ENCODE measurements at places on chromosomes 7 and 10.

DNA sequence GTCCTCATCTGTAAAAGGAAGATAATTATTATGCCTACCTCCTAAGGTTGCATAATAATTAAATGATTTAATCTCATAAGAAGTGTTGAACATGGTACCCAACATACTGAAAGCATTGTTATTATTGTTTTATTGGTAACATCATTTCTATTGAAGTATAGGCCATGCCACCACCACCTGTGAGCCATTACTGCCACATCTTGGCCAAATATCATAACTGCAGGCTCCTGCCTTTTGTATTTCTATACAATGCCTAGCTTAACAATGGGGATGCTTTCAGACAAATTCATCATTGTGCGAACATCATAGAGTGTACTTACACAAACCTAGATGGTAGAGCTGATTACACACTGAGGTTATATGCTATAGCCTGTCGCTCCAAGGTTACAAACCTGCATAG, 61.1 kb upstream of the NPSR1 start:
- no peak for DNase-seq

GRCh38 chr10:356452-356851, 221.2 kb downstream of the ZMYND11 start:
- DNase-seq, result no peak

DNA sequence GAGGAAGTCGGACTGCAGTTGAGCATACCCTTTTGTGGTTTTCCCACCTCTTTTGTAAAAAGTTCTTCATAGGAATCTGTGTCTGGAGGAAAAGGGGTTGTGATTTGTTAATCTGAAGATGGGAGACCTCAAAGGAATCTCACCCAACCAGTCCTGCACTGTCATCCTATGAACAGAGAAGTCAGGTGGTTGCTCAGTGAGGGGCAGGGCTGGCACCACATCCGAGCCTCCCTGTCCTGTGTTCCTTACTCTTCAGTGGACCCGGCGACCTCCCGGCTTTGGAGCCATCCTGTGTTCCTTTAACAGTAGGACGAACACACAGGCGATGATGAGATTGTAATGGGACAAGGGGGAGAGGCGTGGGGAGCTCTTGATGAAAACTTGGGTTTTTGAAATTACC, 2.8 kb upstream of the MGMT start:
- no peak for DNase-seq

DNA sequence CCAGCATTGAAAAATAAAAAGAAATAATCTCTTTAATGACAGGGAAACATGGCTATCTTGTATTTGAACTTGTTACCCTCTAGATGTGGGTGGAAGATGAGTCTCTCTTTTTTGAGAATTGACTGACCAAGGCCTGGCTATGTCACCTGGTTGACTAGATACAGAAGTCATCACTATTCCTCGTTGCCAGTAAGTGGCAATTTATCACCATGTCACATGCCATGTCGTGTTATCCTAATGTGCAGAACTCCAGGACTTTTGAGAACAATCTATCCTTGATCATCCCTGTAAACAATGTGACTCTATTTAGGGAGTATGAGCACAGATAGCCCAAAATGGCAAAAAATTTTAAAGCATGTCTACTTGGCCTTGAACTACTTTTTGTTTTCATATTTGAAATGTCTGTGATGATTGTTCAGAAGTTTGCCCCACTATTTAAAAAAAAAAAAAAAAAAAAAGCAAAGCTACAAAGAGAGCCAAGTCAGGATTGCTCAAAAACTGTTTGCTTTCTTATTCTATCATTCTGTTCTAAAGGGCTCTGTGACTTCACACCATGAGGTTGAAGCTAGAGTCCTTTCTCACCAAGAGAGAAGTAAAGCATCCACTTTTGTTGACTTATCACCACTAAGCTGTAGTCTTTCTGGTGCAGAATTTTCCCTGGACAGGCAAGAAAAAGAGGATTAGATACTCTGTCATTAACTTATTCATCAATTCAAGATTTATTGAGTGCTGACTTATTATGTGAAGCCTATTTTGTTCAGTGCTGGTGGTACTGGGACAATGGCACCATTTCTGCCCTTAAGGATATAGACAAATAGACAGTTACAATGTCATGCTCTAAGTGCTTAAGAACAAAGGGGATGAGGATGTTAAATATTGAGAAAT, 10.4 kb upstream of the WIPF3 start:
- no peak for DNase-seq

- DNase-seq, result peak; percentile 13
These were observed 42.5 kb upstream of the LRGUK start for GRCh38 chr7:134084488-134085144.

DNA sequence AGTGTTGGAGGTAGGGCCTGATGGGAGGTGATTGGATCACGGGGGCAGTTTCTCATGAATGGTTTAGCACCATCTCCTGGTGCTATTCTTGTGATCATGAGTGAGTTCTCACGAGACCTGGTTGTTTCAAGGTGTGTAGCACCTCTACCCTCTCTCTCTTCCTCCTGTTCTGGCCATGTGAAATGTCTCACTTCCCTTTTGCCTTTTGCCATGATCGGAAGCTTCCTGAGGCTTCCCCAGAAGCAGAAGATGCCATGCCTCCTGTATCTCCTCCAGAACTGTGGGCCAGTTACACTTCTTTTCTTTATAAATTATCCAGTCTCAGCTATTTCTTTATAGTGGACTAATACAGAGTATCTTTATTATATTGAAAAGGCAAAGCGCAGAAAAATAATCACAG, 90.1 kb downstream of the FAM171A1 start:
- DNase-seq, result no peak

Measured in CD4-positive, alpha-beta T cell treated with Interferon gamma for 1 hour (primary cell).